Activated naive CD8-positive, alpha-beta T cell treated with anti-CD3 and anti-CD28 coated beads, Interleukin-2, amount 50 U/mL, for 24 hours (primary cell): ENCODE measurements at places on chromosomes 16 and 17.
A peak's percentile ranks its signal among the peaks of the same experiment; 100 is the strongest.

DNA sequence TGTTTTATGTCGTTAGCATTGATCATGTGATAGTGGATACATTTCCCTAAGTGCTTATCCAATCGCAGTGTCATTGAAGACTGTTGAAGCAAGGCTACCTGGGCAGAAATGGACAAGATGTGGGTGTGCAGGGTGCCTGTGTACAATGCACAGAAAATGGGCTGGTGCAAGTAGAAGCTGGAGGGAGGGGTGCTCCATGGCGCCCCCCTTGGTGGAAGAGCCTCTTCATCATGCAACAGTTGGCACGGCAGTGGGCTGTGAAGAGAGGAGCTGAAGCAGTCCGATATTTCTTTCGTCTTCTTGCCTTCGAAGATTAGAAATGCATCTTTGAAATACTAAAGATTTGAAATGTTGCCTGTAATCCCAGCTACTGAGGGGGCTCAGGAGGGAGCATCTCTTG, 100.5 kb downstream of the PLCG2 start:
- no peak overlapping the region for H3K4me3 ChIP-seq
- H3K36me3 ChIP-seq: no peaks in the 10 kb centered on the region
- H3K27me3 ChIP-seq: no peaks in the 10 kb centered on the region
- no peak overlapping the region for H3K27ac ChIP-seq
- H3K4me1 ChIP-seq: no peaks in the 10 kb centered on the region

- no peak overlapping the region for H3K4me3 ChIP-seq
- H3K36me3 ChIP-seq: no peaks in the 10 kb centered on the region
- peaks cover 98% of the 10 kb centered on the region for H3K4me1 ChIP-seq
Observed at GRCh38 chr16:17362946-17363345, 107.8 kb downstream of the XYLT1 start.

DNA sequence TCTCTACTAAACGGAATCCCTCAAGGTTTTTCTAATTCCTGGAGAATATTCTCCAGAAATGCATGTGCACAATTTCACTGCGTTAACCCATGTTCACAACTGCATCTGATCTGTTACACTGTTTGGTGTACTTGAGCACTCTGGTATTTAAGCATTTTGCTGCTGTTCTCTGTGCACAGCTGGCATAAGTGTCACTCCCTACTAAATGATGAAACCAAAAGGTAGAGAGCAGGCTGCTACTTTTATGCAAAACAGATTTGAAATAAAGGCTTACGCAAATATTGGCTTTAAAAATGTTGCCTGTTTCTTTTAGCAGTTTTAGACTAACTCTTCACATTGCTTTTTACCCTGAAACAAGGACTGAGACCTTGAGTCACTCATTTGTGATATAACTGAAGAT, 41.7 kb downstream of the ESRP2 start:
- H3K27ac ChIP-seq: no peak overlapping the region
- no peak overlapping the region for H3K4me3 ChIP-seq
- H3K27me3 ChIP-seq: no peaks in the 10 kb centered on the region
- H3K4me1 ChIP-seq: peaks cover 5% of the 10 kb centered on the region
- peaks cover 35% of the 10 kb centered on the region for H3K36me3 ChIP-seq
- DNase-seq: no peak

DNA sequence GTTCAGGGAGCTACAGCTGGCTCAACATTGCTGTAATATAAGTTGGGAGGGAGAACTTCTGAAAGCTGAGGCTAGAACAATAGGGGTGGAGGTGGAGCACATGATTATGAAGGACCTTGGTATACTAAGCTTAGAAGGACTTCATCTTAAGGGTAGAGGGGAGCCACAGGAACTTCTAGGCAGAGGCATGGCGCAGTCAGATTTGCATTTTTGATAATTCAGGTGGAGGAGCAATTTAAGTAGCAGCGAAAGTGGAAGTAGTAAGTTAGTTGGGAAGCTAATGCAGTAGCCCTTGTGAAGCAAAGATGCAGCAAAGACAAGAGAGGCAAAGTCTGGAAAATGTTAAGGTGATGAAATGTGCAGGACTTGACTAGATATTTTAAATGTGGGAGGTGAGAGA, 144.1 kb downstream of the SPECC1 start:
- H3K36me3 ChIP-seq: no peaks in the 10 kb centered on the region
- no peak for DNase-seq

GRCh38 chr17:9541718-9542117, 33.9 kb downstream of the STX8 start:
- no peaks in the 10 kb centered on the region for H3K4me1 ChIP-seq
- H3K27me3 ChIP-seq: no peaks in the 10 kb centered on the region
- DNase-seq: no peak
- no peak overlapping the region for H3K4me3 ChIP-seq

DNA sequence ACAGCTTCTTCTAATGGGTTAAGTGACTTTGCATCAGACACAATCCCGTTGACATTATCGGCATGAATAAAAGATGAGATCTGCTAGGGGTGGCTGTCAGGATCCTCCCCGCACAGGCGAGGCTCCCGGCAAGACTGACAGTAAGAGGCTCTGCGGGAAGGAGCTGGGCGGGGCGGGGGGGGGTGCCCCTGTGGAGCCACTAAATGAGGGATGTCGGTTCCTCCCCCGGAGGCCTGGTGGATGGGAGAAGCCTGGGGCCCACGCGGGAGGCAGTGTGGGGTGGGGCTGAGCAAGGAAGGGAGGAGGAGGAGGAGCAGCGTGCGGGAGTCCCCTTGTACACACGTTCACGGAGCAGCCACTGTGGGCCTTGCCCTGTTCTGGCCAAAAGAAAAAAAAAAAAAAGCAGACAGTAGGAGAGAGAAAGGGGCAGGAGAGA, 190.9 kb upstream of the GSE1 start:
- H3K27me3 ChIP-seq: peaks cover 11% of the 10 kb centered on the region
- no peaks in the 10 kb centered on the region for H3K36me3 ChIP-seq
- peak; percentile 0 for DNase-seq
- H3K4me1 ChIP-seq: peaks cover 2% of the 10 kb centered on the region
- no peak overlapping the region for H3K4me3 ChIP-seq
- no peak overlapping the region for H3K27ac ChIP-seq

DNA sequence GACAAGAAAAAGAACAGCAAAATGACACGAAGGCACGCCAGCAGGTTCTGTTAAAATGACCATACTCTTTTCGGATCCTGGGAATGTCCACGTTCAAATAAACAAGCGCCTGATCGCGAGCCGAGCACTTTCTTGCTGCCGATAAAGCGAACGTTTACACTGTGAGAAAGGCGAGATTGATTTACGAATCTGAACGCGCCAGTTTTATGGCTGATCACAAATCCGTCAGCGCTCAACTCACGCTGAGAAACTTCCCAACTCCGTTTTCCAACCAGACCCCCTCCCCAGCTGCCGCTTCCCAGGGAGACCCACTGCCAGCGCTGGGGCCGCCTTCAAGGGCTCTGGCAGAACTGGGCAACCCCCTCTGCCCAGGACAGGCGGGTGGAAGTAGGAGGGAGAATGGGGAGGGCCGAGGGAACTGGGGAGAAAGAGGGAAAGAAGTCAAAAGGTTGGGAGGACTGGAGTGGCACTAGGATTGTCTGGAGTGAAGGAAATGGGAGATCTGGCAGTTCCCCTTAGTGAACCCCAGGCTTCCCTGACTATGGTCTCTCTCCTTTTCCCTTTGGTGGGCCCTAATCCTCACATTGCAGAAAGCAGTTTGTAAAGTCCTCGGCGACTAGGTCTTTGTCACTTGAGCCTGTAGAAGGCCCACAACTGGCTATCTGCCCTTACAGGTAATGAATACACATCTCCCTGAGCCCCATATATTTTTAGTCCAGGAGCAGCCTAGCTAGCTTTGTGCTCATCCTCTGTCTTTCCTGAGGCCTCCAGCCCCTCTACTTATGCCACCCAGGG, 6.9 kb downstream of the HOXB4 start:
- DNase-seq: no peak
- no peaks in the 10 kb centered on the region for H3K36me3 ChIP-seq
- H3K27me3 ChIP-seq: peaks cover 24% of the 10 kb centered on the region
- H3K4me1 ChIP-seq: peaks cover 8% of the 10 kb centered on the region

DNA sequence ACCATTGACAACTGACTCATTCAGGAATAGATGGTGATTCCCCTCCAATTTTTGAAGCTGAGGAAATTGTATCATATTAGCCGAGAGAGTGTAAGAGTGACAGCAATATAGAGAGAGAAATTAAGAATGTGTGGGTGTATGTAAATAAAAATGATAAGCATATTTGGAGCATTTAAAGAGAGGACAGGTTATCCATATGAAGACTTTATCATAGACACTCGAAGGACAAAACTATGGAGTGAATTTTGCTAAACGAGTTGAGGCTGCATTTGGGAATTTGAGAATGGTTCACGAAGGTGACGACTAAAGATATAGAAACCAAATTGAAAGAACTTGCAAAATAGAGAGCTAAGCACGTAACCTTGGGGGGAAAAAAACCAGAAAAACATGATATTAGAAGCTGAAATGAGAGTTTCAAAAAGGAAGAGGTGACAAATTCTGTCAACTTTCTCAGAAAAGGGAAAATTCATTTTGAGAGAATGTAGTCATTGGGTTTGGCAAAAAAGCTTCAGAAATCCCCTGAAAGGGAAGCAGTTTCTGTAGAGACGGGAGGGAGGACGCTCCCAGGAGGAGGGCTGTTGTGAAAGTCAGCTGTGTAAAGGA, 129.7 kb downstream of the KCNJ2 start:
- H3K27me3 ChIP-seq: no peaks in the 10 kb centered on the region
- no peak overlapping the region for H3K4me3 ChIP-seq
- no peak for DNase-seq

GRCh38 chr16:102060-102855, 24.2 kb downstream of the MPG start:
- H3K4me1 ChIP-seq: no peaks in the 10 kb centered on the region
- H3K27ac ChIP-seq: no peak overlapping the region
- H3K27me3 ChIP-seq: no peaks in the 10 kb centered on the region
- no peak overlapping the region for H3K4me3 ChIP-seq
- H3K36me3 ChIP-seq: peaks cover 18% of the 10 kb centered on the region

- DNase-seq: no peak
- H3K36me3 ChIP-seq: peaks cover 3% of the 10 kb centered on the region
- H3K27ac ChIP-seq: peak overlapping the region; percentile 55
- H3K4me1 ChIP-seq: peaks cover 49% of the 10 kb centered on the region
- H3K27me3 ChIP-seq: no peaks in the 10 kb centered on the region
Observed at GRCh38 chr17:4839965-4840892, 7.1 kb downstream of the MINK1 start.

DNA sequence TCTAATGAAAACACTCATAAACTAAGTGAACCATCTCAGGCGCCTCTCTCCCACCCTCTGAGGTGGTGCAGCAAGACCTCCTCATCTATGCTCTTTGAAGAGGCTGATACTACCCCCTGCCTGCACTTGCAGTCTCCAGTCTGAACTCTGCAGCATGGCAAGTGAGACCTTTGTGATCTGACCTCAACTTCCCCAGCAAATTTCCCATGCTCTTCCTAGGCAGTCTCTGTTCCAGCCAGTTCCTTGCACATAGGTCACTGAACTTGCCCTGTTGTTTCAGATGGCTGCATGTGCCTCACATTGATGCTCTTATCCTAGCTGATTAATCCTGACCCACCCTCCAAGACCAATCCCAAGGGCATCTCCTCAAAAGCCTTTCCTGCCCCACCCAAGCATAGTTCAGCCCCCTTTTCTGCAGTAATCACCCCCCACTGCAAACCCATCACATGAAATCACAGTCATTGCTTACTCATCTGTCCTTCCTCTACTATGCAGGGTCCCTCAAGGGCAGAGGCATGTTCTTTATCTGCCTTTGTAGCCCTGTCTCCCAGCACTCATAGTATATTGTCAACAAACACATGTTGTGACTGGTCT, 42.0 kb downstream of the TBX21 start:
- H3K36me3 ChIP-seq: no peaks in the 10 kb centered on the region
- no peak overlapping the region for H3K4me3 ChIP-seq
- H3K27ac ChIP-seq: no peak overlapping the region
- DNase-seq: no peak
- H3K4me1 ChIP-seq: no peaks in the 10 kb centered on the region

- peak overlapping the region; percentile 96 for H3K4me3 ChIP-seq
- H3K27ac ChIP-seq: peak overlapping the region; percentile 82
- peak; percentile 65 for DNase-seq
- H3K36me3 ChIP-seq: peaks cover 22% of the 10 kb centered on the region
- no peaks in the 10 kb centered on the region for H3K27me3 ChIP-seq
- H3K4me1 ChIP-seq: peaks cover 47% of the 10 kb centered on the region
Observed at GRCh38 chr16:2008631-2009163, 924 bp downstream of the ZNF598 start.

- H3K27me3 ChIP-seq: no peaks in the 10 kb centered on the region
- H3K27ac ChIP-seq: no peak overlapping the region
- DNase-seq: no peak
- no peak overlapping the region for H3K4me3 ChIP-seq
Observed at GRCh38 chr16:12578001-12578400, 225.7 kb downstream of the CPPED1 start.
